ENCODE measurements at places on chromosomes 1 and 21. TPM values are rescaled to one million over a fixed set of nuclear protein-coding genes. Genes with fewer than 3 reads are reported as not detected.

DNA sequence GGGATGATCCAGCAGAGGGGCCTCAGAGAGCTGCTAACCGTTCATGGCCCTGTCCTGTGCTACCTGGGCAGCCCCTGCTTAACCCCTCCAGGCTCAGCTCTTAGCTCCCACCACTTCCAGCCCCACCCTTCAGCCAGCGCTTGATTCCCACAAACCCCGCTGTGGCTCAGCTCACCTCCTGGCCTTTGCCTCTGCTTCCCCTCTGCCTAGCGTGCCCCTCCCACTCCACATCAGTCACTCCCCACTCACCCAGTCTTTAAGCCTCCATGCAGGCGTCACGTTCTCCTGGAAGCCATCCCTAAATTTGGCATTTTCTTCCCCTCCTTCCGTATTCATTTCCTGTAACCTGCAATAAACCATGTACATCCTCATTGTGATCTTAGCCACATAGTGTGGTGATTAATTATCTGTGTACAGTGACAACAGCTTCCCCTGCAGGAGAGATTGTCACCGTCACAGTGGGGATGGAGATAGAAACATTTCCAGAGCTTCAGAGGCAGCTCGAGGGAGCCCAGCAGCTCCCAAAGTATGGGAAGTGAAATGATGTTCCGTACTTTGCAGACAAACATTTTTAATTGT, 65.5 kb downstream of the EPHB2 start:
- DNase-seq = no peak

DNA sequence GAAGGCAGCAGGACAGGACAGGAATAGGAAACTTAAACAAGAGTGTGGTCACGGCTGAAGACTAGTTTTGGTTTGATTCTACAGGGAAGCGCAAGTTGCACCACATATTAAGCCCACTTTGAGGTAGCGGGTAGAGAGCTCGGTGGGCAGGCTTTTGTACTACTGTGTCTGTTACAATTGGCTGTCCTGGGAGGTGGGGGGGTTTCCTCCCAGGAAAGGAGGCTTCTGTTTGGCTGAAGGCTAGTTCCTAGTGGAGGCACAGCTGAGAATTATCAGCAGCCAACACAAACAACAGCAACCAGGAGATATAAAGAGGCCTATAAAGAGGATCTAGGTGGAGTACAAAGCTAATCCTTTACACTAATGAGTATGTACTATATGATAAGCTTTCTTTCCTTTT, 62.7 kb downstream of the ZNF648 start:
- DNase-seq = no peak

DNA sequence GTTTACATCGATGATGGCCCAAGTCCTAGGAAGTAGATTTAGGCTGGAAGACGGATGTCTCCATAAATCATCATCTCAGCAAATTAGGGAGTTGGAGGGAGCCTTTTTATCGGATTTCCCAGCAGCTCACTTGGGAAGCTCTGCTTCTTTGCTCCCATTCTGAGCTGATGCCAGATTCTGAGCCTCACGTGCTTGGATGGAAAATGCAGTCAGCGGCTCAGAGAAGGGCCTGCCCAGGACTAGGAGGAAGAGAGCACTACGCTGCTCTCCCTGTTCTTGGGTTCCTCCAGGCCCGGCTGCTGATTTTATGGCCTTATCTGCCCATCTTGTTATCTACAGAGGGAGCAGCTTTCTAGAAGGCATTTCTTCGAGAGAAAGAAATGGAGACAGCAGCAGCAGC, 42.0 kb downstream of the UBIAD1 start:
- peak; percentile 56 for DNase-seq

DNA sequence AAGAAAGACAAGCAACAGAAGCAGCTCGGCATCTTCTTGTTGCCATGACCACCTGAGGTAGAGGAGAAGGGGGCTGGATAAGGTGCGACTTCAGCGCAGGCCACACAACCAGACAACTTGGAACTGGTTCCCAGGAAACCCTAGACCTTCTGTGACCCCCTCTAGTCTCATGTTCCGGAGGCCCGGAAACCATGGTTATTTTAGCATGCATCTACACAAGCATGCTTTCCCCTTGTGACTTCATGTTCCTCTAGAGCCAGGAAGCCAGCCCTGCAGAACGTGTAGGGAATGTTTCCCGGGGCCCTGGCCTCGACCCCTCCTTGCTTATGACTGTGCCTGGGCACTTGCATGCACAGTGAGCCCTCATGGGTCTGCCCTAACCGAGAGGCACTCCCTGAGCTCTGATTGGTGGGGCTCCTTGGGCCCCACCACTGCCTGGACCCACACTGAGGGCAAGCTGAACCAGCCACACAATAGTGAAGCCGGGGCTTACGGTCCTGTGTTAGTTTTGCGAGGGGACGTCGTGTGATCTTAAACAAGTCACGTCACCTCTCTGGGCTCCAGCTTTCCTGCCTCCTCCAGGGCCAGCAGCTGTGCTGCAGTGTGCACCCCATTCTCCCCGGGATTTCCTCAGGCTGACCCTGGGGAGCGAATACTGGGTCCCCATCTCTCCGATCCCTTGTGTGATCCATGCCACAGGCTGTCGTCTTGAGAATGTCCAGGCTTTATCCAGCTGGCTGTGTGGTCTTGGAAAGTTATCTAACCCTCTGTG, 12.0 kb upstream of the MX2 start:
- no peak for DNase-seq

DNA sequence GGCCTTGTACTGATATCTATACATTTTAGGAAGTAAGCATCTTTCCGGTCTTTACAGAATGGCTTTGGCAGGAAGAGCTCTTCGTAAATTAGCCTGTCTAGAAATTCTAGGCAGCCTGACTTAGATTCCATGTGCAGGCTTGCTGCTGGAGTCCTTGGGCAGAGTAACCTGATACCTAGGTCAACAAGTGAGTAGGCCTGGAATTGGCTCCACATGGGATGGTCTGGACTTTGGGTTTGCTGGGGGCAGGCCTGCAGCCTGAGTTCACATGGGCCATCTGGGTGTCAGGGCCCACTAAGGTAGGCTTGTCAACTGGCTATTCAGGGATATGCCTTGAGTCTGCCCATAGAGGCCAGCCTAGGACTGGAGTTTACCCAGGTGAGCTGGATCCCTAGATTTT, 59.6 kb upstream of the CYYR1 start:
- DNase-seq = no peak

The MIB2 gene
- total RNA-seq = 172 TPM

DNA sequence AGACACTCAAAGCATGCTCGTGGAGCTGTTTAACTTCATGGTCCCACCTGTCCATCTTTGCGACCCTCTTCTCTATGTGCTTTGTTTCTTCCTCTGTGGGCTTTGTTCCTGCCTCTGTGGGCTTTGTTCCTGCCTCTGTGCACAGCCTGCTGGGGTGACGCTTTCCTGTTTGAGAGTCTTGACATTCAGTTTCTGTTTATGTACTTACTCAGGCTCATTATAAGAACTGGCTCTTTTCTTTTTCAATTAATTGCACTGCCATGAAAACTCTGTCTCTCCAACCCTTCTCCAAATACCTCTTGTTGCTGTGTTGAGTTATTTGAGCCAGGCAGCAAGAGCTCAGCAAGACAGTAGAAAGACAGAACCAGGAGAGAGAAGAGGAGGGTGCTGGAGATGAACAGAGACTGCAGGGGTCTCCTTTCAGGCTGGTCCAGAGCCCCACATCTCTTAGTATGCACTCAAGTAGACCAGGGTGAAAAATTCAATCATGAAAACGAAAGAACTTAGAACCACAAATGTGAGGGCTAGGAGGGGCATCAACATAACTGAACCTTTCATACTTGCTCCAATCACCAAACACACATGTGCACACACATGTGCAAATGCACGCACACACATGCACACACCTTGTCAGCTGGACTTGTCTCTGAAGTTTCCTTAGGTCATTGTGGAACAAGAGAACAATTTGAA, 88.3 kb upstream of the SGIP1 start:
- DNase-seq = no peak

DNA sequence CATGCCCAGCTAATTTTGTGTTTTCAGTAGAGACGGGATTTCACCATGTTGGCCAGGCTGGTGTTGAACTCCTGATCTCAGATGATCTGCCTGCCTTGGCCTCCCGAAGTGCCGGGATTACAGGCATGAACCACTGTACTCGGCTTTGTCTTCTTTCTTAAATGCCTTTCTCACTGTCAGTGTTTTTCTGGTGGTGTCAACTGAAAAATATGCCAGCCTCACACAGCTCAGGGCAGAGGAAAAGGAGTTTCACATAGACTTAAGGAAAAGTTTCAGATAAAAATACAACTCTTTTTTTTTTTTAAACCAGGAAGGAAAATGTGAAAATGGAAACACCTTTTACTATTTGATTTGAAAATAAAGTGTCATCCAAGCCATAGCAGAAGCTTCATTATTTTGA, 4.6 kb upstream of the MAB21L3 start:
- no peak for DNase-seq

- no peak for DNase-seq
Observed at GRCh38 chr1:42430286-42431135, 25.3 kb downstream of the ZMYND12 start.

DNA sequence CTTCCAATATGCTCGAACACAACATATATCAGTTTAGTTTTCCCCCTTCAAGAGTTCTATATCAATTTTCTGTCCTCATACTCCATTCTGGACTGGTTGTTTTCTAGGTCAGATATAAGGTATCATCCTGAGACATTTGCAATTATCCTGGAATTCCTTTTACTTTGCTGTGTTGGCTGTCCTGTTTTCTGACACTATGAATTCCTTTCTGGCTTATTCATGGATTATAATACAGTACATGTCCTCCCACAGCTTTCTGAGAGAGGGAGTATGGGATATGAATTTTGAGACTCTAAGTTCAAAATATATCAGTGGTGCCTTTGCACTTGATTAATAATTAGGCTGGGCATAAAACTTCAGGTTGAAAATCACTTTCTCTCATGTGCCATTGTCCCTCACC, 11.9 kb downstream of the PHTF1 start:
- no peak for DNase-seq

The S100A7 gene
- not detected for total RNA-seq

The HSD3B1 gene
- total RNA-seq = 0.24 TPM

- DNase-seq = no peak
Observed at GRCh38 chr1:59979666-59980065, 53.1 kb upstream of the CYP2J2 start.

GRCh38 chr1:161071886-161072371, 2.2 kb upstream of the ARHGAP30 start:
- peak; percentile 76 for DNase-seq

DNA sequence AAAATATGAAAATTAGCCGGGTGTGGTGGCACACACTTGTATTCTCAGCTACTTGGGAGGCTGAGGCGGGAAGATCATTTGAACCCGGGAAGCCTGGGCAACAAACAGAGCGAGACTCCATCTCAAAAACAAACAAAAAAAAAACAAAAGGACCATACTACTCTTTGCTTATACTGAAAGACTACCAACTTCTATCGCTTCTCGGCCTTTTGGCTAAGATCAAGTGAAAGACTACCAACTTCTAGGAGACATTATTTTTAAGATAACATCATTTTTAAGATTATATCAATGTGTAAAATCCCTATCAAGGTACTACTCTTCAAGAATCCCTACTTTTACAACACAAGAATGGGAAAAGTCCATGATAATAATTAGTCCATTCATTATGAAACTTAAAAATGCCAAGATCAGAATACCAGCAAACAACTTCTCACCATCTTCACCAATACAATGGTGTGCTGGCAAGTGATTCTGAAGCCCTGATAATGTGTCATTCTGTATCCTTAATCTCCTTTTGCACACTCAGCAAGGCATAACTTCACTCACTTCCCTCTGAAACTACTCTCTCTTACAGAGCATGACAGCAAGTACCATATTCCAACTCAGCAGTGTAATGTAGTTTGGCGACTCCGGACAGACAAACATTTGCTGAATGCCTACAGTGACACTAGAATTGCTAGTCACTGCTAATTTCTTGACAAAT, 1.7 kb downstream of the PTP4A2 start:
- DNase-seq = no peak

The SLC2A1 gene
- 38.3 TPM for total RNA-seq

GRCh38 chr1:85983316-85983715, 173.3 kb downstream of the COL24A1 start:
- no peak for DNase-seq

GRCh38 chr1:32273391-32274208, 18.3 kb upstream of the HDAC1 start:
- no peak for DNase-seq

The OR2T29 gene
- total RNA-seq = not detected

GRCh38 chr1:114585231-114585630, 3.8 kb upstream of the BCAS2 start:
- no peak for DNase-seq

The FALEC gene
- 1.3 TPM for total RNA-seq

The KCNJ9 gene
- 0.68 TPM for total RNA-seq

DNA sequence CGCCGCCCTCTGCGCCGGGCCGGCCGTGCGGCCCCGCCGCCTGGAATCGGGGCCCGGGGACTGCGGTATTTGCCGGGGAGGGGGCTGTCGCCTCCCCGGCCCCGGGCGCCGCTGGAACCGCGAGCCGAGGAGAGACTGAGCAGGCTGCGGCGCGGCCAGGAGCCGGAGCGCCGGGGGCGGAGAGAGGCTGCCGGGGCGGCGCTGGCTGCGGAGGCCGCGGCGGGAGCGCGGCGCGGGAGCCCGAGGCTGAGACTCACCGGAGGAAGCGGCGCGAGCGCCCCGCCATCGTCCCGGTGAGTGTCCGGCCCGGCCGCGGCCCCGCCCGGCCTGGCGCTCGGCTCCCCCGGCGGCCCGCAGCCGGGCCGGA, 746 bp downstream of the DYRK1A start:
- no peak for DNase-seq

GRCh38 chr1:41110286-41110685, 88.8 kb upstream of the SLFNL1 start:
- no peak for DNase-seq

- DNase-seq = no peak
Observed at GRCh38 chr1:218259800-218260199, 25.3 kb upstream of the RRP15 start.

The C4BPB gene
- total RNA-seq = 0.87 TPM

DNA sequence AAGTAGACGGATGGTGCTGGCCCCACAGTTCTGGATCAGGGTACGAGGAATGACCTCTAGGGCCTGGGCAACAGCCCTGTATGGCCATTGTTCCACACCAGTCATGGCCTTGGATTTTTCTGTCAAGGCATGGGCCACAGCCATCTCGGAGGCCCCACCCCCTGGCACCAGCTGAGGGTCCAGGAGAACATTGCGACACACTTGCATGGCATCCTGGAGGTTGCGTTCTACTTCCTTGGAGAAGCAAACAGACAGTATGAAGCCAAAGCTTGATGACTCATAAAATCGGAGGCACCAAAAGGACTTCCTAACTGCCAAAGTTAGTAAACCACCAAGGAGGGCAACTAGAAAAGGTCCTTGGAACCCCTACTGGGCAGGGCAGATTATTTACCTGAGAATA, 11.9 kb upstream of the VHLL start:
- DNase-seq = no peak

Measured in testis (tissue), 5 donors.